ENCODE measurements at places on chromosomes 12 and 14. TPM values are rescaled to one million over a fixed set of nuclear protein-coding genes. Genes with fewer than 3 reads are reported as not detected.

The KCNH3 gene
- total RNA-seq: 0.49 TPM

The ENDOU gene
- 20.8 TPM for total RNA-seq

The TGM1 gene
- total RNA-seq: 26.1 TPM

The SLCO1C1 gene
- total RNA-seq: 2.1 TPM

The KCNA5 gene
- 1.7 TPM for total RNA-seq

The KCNK13 gene
- 0.39 TPM for total RNA-seq

DNA sequence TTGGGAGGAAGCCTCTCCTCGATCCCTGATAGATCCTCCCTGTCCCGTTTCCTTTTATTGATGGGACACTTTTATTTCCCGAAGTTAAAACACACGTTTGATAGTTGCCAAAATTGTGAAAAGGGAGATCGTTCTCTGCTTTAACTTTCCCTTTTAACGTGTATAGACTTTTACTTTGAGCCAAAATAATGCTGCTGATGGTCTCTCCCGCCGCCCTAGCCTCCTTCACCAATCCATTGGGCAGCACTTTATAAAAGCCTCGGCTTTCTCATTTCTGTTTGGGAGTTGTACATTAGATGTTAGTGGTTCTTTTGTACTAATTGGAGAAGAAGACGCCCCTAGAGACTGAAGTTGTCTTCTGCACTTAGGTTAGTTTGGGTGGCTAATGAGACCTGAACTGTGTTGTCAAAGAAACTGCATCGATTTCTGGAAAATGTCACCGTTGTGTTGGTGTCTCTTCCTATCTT is 1.4 kb downstream of the TMTC2 start:
- DNase-seq: no peak

DNA sequence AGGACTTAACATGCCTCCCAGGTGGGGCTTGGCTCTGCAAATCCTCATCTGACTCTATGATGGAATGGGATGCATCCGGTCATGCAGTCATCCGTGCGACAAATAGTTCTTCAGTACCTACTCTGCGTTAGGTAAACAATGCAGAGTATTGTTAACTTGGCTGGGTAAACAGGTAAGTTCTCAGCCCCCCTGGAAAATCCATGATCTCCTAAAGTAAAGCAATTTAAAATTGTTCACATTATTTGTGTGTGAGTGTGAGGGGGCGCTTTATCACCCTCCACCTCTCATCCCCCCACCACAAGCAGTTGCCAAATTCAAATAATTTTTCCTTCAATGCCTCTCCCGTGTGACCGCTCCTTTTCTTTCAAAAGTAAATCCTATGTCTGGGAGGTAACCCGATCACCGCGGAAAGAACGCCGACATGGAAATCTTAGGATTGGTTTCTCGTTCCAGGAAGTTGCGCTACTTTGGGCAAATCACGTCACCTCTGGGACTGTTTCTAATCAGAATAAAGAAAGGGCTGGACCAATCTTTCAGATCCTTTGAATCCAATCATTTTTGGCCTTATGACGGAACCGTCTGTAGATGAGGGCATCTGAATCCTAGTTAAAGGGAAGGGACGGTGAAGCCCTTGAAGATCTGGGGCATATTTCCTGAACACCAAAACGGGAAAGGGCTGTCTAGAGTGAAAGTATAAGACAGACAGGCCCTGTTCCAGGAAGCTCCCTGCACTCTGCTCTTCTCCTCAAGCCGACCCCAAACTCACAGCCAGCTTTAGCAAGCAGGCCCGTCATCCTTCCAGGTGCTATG is 44.0 kb upstream of the SINHCAF start:
- DNase-seq: peak; percentile 79

DNA sequence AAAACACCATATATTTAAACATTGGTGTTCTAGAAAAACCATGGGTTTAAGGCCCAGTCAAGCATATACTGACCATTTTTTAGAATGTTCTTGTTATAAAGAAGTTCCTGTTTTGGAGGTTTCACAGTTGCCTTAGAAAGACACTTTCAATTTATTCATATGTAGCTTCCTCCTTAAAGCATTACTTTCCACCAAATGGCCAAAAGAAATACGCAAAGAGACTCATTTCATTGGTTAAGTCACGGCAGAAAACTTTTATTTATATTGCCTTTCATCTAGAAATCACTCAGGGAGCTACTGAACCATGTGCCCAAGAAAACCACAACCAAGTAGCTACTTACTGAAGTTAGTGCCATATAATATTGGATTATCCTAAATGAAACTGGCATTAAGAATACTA is 40.0 kb downstream of the MYBPC1 start:
- DNase-seq: no peak

- DNase-seq: no peak
Observed at GRCh38 chr14:104805326-104805678, 4.4 kb downstream of the ZBTB42 start.

DNA sequence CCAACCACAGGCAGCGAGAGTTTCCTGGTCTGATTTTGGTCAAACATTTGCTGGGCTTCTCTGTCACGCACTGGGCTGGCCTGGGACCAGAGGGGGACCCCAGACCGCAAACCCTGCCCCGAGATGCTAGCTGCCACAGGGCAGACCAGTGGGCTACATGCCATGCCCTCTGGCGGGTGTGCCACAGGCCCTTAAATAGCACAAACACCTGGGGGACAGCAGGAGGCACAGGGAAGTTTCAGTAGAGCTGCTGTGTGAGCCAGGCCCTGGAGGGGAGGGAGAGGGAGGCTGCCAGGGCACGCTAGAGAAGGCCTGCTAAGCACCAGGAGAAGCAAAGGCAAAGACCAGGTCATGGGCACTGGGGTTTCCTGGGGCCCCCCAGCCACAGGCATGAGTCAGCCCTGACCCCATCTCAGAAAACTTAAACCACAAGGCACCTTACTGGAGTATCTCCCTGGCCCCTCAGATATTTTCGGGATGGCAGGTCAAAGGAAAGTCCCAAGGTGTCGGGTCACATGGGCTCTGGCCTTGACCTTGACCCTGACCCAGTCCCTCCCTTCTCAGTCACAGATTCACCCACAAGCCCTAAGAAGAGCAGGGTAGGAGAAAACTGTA is 29.2 kb downstream of the ITPK1 start:
- no peak for DNase-seq

DNA sequence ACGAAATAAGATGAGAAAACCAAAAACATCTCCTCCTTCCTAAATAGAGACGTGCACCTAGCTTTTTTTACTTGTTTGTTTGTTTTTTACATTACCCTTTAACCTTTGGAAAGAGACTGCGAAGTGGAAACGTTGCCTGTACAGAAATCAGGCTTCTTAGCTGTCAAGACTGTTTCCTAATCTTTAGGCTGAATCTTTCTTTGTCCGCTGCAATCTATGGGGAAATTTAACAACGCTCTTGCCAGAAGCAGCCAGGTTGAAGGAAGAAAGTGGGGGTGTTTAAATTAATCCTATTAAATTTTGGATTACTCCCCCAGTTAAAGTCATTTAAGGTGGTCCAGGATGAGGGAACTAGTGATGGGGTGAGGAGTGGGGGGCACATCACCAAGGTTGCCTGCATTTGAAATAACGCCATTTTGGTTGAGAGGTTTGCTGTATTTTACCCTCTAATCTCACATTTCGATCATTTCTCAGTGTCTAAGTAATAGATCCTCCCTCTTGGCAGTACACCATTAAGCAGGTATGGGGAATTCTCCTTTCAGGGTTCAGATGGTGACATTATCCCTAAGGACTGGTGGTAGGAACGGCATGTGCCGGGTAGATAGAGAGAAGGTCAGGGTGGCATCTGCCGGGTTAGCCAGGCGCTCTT is 2.6 kb downstream of the FLRT2 start:
- peak; percentile 75 for DNase-seq

GRCh38 chr12:50053583-50053982 is 3.8 kb upstream of the ASIC1 start:
- DNase-seq: no peak

GRCh38 chr12:55725556-55725955 is 3.3 kb downstream of the CD63 start:
- no peak for DNase-seq

DNA sequence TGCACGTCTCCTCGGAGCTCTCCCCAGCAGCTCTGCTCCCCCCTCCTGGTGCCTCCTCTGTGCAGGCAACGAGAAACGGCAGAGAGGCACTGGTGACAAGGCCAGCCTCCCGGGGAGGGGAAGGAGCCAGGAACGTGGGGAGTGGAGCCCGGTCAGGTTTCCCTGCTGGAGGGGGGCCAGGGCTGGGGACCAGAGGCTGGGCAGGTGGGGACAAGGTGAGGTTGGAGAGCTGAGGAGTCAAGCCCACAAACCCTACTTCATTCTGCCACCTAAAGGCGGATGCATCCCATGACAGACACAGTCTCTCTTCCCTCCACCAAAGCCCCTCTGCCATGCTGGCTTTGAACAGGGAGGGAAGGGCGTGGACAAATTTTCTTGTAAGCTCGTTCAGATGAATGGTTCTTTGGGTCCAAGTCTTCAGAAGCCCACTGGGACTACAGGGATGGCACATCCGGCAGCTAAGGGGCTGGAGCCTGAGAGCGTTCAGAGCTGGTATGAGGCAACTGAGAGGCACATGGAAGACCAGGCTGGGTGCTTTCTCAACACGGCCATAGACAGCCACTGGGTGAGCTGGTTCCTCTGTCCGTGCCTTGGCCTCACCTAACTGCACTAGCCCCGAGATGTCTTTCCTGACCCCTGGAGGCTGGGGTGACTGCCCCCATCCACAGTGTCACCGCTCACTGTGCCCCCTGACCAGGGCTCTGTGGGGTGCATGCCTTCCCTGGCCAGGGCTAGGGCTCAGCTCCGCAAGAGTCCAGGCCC is 105.9 kb downstream of the RBM19 start:
- no peak for DNase-seq

DNA sequence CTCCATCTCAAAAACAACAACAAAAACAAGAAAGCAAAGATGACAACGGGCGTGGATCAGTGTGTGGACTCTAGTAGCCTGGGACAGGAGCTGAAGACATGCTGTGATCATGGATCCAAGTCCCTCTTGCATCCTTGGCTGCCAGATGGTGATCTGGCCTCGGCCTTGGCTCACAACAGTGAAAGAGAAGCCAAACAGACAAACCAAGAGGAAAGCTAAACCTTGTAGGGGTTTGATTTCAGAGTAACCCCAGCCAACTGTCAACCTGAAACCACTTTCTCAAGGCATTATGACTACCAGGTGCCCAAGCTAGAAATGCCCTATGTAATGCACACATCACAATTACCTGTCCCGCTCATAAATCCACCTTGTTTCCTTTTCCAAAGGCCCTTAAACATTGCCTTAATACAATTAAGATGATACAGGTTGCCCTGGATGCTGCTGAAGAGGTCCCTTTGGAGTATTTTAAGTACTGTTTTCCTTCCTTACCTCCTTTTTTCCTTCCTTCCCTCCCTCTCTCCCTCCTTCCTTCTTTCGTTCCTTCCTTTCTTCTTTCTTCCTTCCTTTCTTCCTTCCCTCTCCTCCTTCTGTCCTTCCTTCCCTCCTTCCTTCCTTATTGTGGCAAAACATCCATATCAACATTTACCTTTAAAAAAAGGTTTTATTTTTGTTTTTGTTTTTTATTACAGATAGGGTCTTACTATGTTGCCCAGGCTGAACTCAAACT is 41.4 kb upstream of the NINJ2 start:
- DNase-seq: no peak

- DNase-seq: no peak
Observed at GRCh38 chr12:45827974-45828373, 98.5 kb downstream of the ARID2 start.

DNA sequence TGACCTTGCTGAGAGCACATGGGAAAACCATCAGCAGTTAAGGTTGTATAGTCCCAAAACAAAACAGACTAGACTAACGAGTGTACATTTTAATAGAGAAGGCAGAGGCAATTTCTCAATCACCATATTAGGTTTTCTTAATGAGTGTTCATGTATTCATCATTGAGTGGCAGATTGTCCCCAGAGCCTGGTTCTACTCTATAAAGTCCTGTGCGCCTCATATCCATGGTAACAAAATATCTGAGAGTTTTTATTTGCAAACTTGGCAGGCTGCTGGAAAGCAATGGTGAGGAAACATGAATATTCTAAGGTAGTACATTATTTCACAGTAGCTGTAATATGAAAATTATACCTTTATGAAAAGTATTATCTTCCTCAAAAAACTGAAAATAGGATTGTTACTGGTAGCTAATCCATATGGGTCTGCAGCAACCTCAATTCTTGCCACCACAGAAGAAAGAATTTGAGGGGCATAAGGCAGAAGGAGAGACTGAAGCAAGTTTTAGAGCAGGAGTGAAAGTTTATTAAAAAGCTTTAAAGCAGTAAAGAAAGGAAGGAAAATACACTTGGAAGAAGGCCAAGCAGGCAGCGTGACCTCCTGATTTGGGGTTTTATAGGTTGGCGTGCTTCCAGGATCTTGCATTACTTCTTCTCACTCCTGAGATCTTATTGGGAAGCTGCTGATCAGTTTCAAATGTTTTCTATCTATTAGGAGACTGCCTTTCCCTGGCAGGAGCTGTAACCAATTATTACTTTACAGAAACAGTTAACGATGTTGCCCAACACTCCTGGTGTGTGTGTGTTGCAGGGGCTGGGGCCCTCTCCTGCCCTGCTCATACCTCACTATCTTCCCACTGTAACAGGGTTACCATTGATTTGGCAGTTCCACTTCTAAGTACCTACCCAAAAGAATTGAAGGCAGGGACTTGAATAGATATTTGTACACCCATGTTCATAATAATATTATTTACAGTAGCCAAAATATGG is 154.0 kb upstream of the NUDT4 start:
- DNase-seq: peak; percentile 20

Data from skin of body (tissue), 3 donors.